ENCODE measurements at places on chromosomes 16 and 17.
A peak's percentile ranks its signal among the peaks of the same experiment; 100 is the strongest.

DNA sequence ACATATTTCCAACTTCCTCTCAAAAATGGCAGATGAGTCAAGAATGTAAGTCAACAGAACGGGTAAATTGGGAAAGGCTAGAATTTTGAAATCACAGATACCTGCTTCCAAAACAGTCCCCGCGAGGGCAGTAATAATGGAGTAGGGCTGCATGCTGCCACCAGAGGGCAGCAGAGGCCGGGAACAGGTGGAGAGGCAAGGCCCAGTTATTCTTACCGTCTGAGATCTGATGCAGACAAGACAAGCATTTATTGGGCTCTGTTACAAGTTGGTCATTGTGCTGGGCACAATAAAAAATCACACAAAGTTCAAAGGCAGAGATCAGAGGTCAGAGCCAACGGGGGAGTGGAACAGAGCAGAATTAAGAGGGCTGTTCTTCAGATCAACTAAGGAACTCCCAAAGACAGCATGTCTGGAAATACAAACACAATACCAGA is 8.8 kb upstream of the MLKL start:
- peak; percentile 81 for DNase-seq

- DNase-seq: peak; percentile 9
Measured at GRCh38 chr16:79089735-79090284, 510.7 kb downstream of the MAF start.

DNA sequence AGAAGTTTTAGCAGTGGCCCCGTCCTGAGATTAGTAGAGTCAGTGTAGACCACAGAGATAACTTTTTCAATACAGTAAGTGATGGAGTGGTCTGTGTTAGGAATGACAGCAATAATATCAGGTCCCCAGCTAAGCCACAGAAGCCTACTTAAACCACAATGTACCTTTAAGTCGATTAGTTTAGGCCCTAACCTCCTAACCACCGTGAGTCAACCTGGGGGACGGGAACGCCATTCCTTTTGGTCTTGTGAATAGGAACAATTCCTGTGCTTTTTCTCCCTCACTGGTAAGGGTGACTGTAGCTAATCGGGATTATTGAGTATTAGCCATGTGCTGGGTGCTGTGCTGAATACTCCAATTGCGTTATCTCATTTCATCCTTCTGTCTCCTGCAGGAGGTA is 14.0 kb downstream of the YPEL2 start:
- no peak for DNase-seq

- DNase-seq: no peak
Measured at GRCh38 chr17:72187556-72187955, 66.7 kb downstream of the SOX9 start.

DNA sequence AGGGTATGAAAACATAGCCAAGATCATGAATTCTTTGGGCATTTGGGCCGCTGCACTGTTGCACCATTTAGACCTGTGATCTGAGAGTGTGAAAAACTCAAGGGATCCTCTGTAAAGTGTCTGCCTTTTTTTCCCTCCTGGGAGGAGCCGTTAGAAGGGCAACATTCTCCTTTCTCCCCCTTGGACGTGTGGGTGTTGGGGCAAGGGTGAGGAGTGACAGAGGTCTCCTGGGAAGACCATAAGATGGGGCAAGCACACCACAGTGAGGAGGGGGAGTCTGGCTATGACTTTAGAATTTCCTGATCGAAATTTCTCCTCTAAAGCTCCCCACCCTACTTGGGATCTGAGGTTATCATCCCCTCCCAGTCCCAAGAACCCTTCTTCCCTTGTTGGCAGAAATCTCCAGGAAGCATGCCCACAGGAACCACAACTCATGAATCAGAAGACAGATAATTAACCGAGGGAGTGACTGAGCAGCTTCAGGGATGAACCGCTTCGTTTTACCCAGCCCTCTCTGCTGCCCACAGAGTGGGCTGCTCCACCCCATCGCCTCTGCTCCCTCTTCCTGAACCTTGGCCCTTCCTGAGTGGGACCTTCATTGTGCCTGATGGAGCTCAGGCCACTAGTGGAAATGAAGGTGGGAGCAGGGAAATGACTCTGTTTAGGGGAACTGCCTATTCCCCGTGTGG is 4.2 kb downstream of the ITGB3 start:
- DNase-seq: no peak

DNA sequence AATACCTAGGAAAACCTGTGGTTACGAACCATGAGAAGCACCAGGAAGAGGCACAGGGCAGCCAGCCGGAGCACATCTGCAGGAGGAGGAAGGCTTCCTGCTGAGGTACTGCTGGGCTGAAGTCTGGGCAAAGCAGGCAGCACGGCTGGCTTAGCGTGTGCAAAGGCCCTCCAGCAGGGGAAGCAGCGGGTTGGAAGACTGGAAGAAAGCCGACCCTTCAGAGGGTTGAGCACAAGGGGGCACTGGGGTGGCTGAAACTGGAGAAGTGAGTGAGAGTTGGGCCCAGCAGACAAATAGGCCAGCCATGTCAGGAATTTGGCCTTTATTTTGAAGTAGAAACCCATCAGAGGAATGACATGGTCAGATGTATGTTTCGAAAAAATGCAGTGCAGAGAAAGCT is 12.1 kb upstream of the HSD3B7 start:
- no peak for DNase-seq

GRCh38 chr17:58960068-58960467 is 146.6 kb downstream of the TRIM37 start:
- no peak for DNase-seq

DNA sequence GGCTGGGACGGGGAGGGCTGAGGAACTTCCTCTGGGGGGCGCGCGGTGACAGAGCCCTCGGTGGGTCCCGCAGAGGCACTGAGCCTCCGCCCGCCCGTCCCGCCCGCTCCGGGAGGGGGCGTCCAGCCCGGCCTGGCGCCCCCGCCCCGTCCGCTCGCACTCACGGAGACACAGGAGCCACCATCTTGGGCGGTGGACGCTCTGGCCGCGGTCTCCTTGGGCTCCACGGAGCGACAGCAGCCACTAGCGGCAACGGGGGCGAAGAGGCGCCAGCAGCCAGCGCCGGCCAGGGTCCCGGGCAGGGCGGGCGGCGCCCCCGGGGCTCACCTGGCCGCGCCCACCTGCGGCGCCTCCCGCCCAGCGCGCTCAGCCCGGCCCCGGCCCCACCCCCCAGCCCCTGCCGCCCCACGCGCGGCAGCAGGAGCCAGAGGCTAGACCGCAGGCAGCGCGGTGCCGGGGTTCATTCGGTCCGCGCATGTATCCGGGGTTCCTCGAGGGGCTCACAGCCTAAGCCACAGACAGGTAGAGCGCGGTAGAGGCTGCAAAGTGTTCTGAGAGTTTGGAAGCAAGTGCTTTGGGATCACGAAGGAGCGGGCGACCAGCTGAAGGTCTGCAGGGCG is at the start of gene C17orf113:
TSS of gene C17orf113 (minus strand) at position 209 of the 620 bp plus-strand sequence. CDS start 7,225 bp downstream, outside the sequence.
- peak; percentile 46 for DNase-seq

DNA sequence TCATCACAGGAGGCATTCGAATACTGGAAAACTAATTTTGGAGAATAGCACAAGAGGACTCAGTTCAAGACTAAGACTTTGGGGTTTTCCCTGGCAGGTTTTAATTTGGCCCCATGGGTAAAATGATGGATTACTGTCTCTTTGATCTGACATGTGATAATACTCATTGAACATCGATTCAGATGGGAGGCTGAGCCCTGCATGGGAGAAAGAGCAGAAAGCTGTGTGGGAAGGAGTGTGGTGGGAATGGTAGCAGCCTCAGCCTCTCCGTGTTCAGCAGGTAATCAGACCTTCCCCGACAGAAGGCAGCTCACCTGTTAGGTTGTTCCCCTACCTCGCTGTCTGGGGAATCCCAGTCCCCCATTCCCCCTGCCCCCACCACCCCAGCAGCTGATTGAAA is 124.7 kb upstream of the TNRC6C start:
- no peak for DNase-seq

DNA sequence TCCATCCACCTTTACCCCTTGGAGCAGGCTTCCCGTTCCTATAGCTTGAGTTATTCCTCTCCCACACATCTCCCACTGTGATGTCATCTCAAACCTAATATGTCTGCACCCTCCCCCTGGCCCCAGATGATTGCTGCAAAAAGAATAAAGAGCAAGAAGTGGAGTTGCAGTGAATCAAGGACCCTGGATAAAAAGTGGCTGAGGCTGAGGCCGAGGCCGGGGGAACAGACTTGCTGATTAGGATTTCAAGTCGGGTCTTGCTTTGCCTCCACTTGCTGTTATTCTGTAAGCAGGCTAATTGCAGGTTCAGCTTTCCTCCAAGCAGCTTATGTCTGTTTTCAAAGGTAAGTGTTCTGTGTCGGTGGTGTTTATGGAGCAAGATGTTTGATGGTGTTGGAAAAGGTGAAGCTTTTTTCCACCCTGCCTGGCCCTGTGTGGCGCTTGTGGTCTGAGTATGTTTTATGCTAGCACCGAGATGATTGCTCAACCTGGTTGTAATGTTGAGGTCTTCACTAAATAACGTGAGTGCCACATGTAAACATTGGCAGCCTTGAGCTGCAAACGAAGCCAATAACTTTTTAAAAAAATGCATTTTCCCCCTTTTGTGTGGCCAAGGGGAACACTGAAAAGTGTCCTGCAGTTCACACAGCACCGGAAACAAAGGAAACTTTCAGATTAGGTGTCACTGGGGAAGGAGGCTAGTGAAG is 15.4 kb downstream of the HS3ST3B1 start:
- DNase-seq: no peak

DNA sequence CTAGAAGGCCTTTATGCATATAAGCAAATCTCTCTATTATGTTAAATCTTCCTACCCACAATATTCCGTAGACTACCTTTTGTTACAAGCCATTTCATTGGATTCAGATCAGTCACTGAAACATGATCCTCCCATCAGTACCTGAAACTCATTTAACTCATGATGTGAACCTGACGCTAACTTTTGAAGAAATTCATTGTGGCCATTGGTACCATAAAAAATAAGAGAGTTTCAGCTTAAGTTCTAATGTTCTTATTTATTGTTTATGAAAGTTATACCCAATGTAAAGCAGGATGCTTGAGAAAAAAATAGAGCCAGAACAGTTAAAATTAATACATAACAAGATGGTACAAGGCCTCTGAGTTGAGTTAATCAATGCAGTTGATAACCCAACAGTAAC is 439.6 kb downstream of the KCNJ2 start:
- no peak for DNase-seq

GRCh38 chr16:2205967-2206313 is 686 bp downstream of the MLST8 start:
- DNase-seq: no peak

DNA sequence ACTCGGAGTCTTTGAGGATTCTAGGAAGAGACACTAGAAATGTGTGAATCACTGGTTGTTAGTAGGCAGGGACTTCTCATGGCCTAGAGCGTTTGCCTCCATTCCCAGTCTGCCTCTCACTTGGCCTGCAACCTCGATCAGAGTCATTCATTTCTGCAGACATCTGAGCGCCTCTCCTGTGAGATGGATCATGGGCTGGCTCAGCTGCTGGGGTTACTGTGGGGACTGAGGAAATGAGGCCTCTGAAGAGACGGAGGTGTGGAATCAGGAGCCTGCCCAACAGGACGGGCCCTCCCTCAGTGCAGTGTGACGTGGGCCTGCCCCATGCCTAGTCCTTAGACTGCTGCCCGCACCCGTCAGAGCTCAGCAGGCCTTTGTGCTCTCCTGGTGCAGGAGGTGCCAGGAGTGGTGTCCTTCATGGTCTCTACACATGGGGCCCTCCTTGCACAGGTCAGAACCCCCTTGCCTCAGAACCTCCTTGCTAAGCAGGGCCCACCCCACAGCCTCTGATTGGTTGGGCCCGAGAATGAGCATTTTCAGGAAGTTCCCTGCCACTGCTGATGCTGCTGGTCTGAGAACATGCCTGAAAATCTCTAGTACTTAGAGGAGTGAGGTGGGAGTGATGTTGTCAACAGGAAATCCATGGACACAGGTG is 99.4 kb downstream of the NPIPB11 start:
- DNase-seq: no peak

DNA sequence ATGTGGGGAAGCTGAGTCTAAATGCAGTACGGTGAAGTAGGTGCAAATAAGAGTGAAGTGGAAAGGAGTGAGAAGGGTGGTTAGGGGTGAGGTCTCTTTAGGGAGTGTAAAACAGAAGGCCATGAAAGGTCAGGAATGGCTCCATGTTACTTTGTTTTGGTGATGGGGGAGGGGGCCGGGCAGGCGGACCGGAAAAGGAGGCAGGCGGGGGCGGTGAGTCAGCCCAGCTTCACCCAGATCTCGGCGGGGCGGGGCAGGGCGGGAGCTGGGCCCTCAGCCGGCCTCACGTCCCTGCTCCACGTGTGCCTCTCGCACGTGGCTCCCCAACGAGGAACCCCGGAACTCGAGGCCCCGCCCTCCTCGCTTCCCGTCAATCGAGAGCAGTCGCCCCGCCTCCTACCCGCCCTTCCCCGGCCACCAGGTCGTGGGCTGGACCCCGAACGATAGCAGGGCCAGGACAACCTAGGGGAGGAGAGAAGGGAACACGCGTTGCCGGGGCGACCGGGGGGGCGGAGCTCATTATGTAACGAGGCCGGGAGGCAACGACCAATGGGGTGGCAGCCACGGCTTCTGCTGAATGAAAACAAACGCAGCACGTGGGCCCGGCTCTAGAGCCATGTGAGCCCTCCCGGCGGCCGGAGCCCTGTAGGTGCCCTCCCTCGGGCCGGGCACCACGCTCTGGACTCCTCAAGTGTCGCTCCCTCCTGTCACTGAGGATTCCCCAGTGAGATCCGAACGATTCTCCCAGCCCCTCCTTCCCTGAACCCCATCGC is 1.4 kb downstream of the NR1D1 start:
- DNase-seq: peak; percentile 98

DNA sequence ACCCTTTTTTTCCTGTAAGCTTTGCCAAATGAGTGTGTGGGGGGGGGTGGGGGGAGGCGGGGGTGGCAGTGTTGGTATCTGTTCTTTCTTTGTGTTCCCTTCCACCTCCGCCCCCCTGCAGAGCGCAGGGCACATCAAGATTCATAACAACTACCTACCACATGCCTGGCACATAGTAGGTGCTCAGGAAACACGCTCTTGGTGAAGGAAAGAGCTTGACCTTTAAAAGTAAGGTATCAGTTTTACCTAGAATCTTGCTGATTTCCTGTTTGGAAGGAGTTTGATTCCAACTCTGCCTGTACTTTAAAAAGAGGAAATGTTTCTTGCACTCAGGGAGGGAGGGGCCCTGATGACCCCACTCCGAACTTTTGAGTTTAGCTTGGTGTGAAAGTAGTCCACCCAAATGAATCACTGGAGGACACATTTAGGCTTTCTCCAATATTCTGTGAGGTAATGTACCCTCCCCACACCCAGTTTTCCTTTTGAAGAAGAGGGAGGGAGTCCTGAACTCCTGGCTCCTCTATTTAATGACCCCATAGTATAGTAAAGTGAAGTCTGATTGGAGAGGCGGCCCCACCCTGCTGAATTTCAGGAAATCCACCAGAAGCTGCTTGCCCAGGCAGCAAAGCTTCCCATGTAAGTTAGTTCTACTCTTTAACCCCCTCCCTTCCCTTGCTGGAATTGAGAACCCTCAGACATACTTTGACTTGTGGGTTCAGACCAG is 560 bp upstream of the FAM20A start:
- no peak for DNase-seq

- no peak for DNase-seq
Measured at GRCh38 chr17:50899005-50899460, 32.9 kb upstream of the TOB1 start.
